ENCODE measurements at places on chromosomes 1 and 21. TPM values are rescaled to one million over a fixed set of nuclear protein-coding genes. Genes with fewer than 3 reads are reported as not detected.

DNA sequence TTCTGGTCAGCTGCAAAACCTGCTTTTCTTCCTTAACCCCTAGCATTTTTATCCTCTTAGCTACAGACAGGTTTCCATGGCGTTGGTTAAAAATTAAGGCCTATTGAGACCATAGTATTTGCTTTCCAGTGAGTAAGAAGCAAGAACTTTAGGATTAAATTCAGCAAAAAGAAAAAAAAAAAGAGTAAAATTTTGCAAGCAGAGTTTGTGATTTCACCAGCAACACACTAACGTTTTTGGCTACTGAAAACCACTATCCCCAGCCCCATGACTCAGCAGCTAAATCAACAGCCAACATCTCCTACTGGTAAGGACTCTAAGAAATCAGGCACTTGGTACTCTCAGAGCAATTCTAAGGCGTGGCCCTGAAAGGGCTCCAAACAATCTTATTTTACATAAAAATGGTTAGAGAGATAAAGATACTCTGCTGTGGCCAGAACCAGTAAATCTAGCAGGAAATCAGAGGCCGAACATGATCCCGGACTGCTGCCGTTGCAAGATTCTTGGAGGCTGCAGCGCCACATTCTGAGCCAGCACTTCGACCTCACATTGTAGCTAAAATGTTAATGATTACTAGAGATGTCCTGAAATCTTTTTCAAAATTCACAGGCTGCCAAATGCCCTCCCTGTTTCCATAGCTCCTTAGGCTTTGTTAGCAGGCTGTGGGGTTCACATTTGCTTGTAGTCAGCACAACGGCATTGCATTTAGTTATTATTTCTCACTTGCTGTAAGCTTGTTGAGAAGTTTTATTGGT, 1.6 kb upstream of the ENO1 start:
- no peak for DNase-seq

GRCh38 chr1:39573736-39574624, 2.6 kb downstream of the PABPC4 start:
- DNase-seq: no peak

DNA sequence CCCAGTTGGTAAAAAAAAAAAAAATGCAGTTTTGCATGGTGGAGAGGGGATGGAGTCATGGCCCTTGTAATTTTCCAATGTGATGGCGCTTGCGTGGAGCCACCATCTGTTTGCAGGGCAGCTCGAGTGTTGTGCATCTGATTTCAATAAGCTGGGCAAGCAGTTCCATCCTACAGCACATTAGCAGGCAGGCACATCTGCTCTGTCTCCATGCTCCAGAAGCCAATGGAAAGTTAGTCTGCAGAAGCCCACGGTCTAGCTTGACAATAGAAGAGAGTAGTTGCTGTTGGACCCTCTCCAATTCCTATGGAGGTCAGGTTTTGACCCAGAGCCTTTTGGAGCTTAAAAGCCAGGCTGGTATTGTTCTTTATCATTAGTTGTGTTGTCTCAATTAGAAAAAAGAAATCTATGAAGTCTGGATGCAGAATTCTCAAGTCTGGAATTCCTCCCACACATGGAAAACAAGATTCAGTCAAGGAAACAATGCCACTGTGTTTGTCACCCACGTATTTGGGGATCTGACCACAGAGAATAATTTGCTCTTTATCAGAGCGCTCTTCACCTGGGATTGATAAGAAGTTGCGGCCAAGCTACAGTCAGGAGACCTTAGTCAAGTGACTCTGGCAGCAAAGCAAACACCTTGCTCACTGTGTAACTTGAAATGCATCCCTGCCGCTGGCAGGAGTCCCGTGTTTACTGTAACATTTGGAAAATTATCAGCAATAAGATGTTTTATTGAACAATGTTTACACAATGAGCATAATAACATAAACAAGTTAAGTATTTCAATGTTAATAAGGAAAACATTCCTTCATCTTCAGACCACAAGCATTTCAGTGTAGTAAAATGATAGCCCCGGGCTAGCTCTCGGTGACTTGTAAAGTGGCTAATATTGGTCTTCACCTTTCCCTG, 20.7 kb downstream of the NGF start:
- DNase-seq: no peak

GRCh38 chr1:32239337-32239736, 7.7 kb upstream of the FAM167B start:
- DNase-seq: no peak

- DNase-seq: no peak
Observed at GRCh38 chr1:91742848-91743292, 143.1 kb downstream of the TGFBR3 start.

DNA sequence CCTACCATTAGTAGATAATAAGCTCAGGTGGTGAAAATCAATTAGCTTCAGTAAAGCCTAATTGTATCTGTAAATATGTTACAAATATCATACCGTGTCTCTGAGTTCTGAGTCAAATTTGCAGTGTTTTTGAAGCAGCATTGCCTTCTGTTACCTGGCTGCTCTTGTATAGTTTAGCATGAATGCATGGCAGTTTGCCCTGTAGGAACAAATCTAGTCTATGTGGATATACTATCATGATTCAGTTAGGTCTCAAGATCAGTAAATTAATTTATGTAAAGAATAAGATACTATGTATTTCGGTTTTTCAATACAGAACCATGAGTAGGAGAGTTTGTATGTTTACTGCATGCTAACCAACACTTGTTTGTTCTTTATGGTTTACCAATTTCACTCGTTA, 240.6 kb upstream of the C1orf105 start:
- no peak for DNase-seq

GRCh38 chr1:165481820-165482532, 37.0 kb upstream of the RXRG start:
- no peak for DNase-seq

- DNase-seq: no peak
Observed at GRCh38 chr1:211537253-211537652, 41.7 kb downstream of the SLC30A1 start.

- DNase-seq: no peak
Observed at GRCh38 chr1:16249596-16250241, 12.7 kb upstream of the CPLANE2 start.

GRCh38 chr1:66210635-66211244, 323.2 kb upstream of the SGIP1 start:
- no peak for DNase-seq

- DNase-seq: no peak
Observed at GRCh38 chr21:34274001-34274400, 89.8 kb upstream of the KCNE2 start.

GRCh38 chr1:215749414-215749813, 182.3 kb downstream of the KCTD3 start:
- DNase-seq: no peak

GRCh38 chr1:213728593-213729536, 258.9 kb upstream of the PROX1 start:
- DNase-seq: no peak

- no peak for DNase-seq
Observed at GRCh38 chr1:56029319-56030003, 549.9 kb downstream of the PLPP3 start.

DNA sequence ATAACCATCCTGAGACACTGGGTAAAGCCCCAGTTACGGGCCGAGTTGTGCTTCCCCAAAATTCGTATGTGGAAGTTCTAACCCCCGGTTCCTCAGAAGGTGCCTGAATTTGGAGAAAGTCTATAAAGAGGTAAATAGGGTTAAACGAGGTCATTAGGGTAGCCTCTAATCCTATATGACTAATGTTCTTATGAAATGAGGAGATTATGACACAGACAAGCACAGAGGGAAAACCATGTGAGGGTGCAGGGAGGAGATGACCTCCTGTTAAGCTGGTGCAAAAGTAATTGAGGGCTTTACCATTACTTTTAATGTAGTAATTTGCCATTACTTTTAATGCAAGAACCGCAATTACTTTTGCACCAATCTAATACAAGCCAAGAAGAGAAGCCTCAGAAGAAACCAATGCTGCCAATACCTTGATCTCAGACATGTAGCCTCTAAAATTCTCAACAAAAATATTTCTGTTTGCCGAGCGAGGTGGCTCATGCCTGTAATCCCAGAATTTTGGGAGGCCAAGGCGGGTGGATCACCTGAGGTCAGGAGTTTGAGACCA, 260.8 kb downstream of the GPATCH2 start:
- DNase-seq: no peak

GRCh38 chr1:202125611-202126010, 2.9 kb downstream of the GPR37L1 start:
- no peak for DNase-seq

The CD1E gene
- not detected for total RNA-seq

The SYNC gene
- 2.9 TPM for total RNA-seq

The SERTAD4 gene
- total RNA-seq: 5.6 TPM

The CYP4A11 gene
- total RNA-seq: 0.32 TPM

The ZBTB8OS gene
- 54.8 TPM for total RNA-seq

The AMY1A gene
- total RNA-seq: not detected

The NBPF8 gene
- 7.2 TPM for total RNA-seq

The BMP8A gene
- total RNA-seq: 9.2 TPM

The C1QC gene
- total RNA-seq: 50.0 TPM

The TFF2 gene
- total RNA-seq: not detected

The C21orf58 gene
- 2.4 TPM for total RNA-seq

The CD1C gene
- not detected for total RNA-seq

The MYCBP gene
- total RNA-seq: 1.9 TPM

The EXO1 gene
- total RNA-seq: 4.4 TPM

Data from dorsolateral prefrontal cortex (tissue), 122 donors.